ENCODE measurements at places on chromosomes 12 and 14. TPM values are rescaled to one million over a fixed set of nuclear protein-coding genes. Genes with fewer than 3 reads are reported as not detected.

The TUNAR gene
- total RNA-seq, result not detected

The FITM1 gene
- total RNA-seq, result 2.0 TPM

The ADAM21 gene
- not detected for total RNA-seq

The KRT81 gene
- not detected for total RNA-seq

The BCL2L14 gene
- 6.5 TPM for total RNA-seq

The LRP1-AS gene
- not detected for total RNA-seq

The MIP gene
- total RNA-seq, result not detected

The NR1H4 gene
- total RNA-seq, result not detected

The CIPC gene
- 14.4 TPM for total RNA-seq

The AMN gene
- total RNA-seq, result 0.15 TPM

The ACVRL1 gene
- total RNA-seq, result not detected

The ANO4 gene
- total RNA-seq, result not detected

The OVCH1 gene
- total RNA-seq, result not detected

The TMBIM4 gene
- total RNA-seq, result 65.7 TPM

The SDS gene
- total RNA-seq, result not detected

The AKAP6 gene
- 0.62 TPM for total RNA-seq

The FOXN4 gene
- not detected for total RNA-seq

The SERPINA3 gene
- total RNA-seq, result not detected

The GSC gene
- total RNA-seq, result not detected

The GPR162 gene
- 0.25 TPM for total RNA-seq

The OTUB2 gene
- total RNA-seq, result 2.4 TPM

The ARMH4 gene
- total RNA-seq, result 0.07 TPM

The LPAR5 gene
- 6.2 TPM for total RNA-seq

The PTGER2 gene
- 60.4 TPM for total RNA-seq

The TMEM263 gene
- 32.6 TPM for total RNA-seq

The CELA1 gene
- not detected for total RNA-seq

The NOP9 gene
- 35.2 TPM for total RNA-seq

The SLC6A13 gene
- 0.15 TPM for total RNA-seq

The SLC5A8 gene
- not detected for total RNA-seq

The RNASE3 gene
- not detected for total RNA-seq

The RTL1 gene
- total RNA-seq, result not detected

The FSCB gene
- not detected for total RNA-seq

The PTCSC3 gene
- not detected for total RNA-seq

The NTN4 gene
- total RNA-seq, result 0.17 TPM

The ERP27 gene
- total RNA-seq, result 11.3 TPM

The PRB2 gene
- total RNA-seq, result not detected

The CARMIL3 gene
- 1.1 TPM for total RNA-seq

The DAO gene
- not detected for total RNA-seq

The BDKRB2 gene
- not detected for total RNA-seq

The MSI1 gene
- total RNA-seq, result not detected

The NR2C1 gene
- 49.7 TPM for total RNA-seq

The CRIP2 gene
- total RNA-seq, result 1.8 TPM

The NUDT14 gene
- total RNA-seq, result 21.4 TPM

The FAIM2 gene
- total RNA-seq, result 0.33 TPM

The NFE2 gene
- not detected for total RNA-seq

The ZNF385A gene
- 0.48 TPM for total RNA-seq

All from activated CD4-positive, alpha-beta T cell treated with anti-CD3 and anti-CD28 coated beads, Interleukin-2, amount 10 ng/mL, durations not matched to agents 7 days and 5 days (primary cell).